ENCODE measurements at places on chromosomes 7 and 10.
A peak's percentile ranks its signal among the peaks of the same experiment; 100 is the strongest.

GRCh38 chr7:105257338-105257737 is 131.4 kb downstream of the SRPK2 start:
- no peak for DNase-seq

- peak; percentile 21 for DNase-seq
Measured at GRCh38 chr7:99451936-99452335, 13.2 kb downstream of the CPSF4 start.

- no peak for DNase-seq
Measured at GRCh38 chr7:157293413-157293788, 43.4 kb upstream of the DNAJB6 start.

DNA sequence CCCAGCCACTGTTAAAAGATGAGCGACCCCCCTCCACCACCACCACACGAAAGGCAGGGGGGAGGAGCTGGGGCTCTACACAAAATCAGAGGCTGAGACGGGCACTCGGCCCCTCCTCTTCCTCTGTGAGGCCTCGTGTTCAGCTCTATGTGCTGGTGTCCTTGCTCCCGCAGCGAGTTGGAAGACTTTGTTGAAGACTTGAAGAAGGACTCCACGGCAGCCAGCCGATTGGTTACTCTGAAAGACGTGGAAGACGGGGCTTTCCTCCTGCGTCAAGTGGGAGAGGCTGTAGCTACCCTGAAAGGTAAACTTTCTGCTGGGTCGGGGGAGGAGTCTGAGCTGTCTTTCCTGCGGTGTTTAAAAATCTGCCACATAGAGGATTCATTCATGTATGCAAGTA is 203.7 kb downstream of the ARHGAP21 start:
- DNase-seq = no peak

DNA sequence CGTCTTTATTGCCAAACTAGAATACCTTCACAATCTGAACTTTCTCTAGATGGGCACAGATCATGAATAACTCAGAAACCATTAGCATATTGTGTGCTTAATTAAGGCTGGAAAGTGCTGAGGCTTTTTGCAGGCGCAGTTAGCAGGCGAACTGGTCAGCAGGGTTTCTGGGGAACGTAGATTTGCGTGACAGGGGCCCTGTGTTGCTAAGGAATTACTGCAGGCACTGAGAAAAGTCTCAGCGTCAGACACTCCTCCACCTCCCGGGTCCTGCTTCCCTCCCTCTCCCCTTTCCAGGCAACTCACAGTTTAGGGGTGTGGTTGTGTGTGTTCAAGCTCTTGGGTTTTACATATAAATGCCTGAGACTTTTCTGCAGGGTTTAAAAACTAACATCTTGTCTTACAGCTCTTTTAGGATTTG is 2.2 kb downstream of the MAP3K8 start:
- peak; percentile 22 for DNase-seq

- DNase-seq = no peak
Measured at GRCh38 chr7:90877201-90877600, 281.1 kb downstream of the CDK14 start.

DNA sequence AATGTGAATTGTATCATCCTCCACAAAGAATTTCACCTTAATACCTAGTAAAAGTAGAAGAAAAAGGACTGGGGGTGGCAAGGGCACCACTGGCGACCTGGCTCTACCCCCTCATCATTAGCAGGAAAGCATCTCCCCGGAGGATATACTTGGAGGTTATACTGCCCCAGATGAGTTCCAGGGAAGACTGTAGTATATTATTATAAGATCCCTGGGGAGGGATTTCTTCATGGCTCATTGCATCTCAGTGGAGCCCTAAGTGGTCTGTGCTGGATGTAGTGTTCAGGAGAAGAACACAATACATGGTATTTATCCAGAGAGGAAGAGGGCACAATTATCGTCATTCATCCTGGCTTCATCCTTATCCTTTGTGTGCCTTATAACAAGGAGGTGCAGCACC is 14.2 kb upstream of the DYNC1I1 start:
- DNase-seq = no peak

- DNase-seq = peak; percentile 65
Measured at GRCh38 chr10:71964098-71964742, at the start of gene CHST3. Gene CHST3, plus strand, starts transcription at chr10:71964395. Its CDS starts 41,448 bp downstream, at chr10:72005843.

DNA sequence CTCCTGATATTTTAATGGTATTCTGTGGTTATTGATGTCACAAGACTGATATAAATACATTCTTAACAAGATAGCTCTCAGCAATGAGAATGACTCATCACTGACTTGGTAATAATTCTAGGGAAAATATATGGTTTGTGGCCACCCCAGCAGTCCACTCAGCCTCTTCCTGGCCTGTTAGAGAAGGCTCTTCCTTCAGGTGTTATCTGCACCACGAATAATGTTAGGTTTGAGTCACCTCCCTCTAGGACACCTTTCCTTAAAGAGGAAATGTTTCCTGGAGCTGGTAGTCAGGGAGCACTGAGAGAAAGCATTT is 163.3 kb downstream of the SVIL start:
- no peak for DNase-seq

GRCh38 chr7:16025696-16026095 is 339.2 kb upstream of the MEOX2 start:
- DNase-seq = no peak

GRCh38 chr10:96699613-96700012 is 20.7 kb downstream of the PIK3AP1 start:
- DNase-seq = no peak

GRCh38 chr7:73833251-73833919 is 2.6 kb downstream of the CLDN4 start:
- DNase-seq = no peak

DNA sequence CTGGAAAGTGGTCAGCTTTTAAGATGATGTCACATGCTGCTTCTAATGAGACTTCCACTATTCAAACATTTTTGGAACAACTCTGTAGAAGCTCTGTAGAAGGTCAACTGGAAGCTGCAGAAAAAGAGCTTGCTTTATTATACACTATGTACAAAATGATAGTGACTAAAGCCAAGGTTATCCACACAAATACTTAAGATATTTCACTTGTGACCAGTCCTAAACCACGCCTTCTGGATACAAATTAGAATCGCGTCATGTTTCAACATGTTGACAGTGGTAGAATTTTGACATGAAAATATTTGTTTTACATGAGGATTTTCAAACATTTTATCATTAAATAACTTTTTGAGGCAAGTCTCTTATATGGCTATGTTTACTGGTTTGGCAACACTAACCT is 499.6 kb upstream of the PHF14 start:
- DNase-seq = no peak

All from nucleus accumbens (tissue), 56 donors.